Stimulated activated CD4-positive, alpha-beta T cell treated with anti-CD3 and anti-CD28 coated beads, Interleukin-15, amount 100 ng/mL, for 48 hours (primary cell): ENCODE measurements at places on chromosomes 16 and 17.

DNA sequence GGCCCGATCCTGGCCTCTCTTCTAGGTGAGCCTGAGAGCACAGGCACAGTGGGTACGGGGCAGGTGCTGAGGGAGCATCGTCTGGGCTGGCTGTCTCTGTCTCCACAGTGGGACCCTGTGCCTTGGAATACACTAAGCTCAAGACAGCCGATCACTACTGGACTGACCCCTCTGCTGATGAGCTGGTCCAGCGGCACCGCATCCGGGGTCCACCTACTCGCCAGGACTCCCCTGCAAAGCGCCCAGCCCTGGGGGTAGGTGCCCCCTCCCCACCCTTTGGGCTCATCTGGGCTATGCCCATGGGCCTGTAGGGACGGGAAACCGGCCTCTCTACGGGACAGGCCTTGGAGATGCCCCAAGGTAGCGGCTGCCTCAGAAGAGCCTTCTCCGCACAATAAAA, 25.6 kb downstream of the SGSM2 start:
- DNase-seq: no peak

- no peak for DNase-seq
These were observed 248.9 kb upstream of the TNRC6C start for GRCh38 chr17:77709594-77709993.

DNA sequence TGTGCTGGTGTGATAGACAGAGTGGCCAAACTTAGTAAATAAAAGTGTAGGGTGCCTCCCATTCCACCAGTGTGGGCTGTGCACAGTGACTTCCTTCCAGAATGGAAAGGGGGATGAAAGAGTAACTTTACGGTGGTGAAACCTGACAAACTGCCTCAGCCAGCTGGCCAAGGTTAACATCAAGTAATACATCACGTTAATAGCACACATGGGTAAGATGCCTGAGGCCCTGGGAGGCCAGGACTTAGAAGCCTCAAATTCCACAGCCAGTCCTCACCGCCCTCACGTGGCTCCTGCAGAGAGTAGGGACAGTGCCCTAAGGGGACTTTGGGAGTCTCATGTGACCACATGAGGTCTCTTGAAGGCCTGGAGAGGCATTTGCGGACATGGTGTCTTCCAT, 14.1 kb downstream of the RMI2 start:
- DNase-seq: no peak

GRCh38 chr16:74773446-74774222, 986 bp downstream of the FA2H start:
- DNase-seq: no peak

- DNase-seq: peak; percentile 41
These were observed 201.2 kb downstream of the UTP18 start for GRCh38 chr17:51461578-51462004.

DNA sequence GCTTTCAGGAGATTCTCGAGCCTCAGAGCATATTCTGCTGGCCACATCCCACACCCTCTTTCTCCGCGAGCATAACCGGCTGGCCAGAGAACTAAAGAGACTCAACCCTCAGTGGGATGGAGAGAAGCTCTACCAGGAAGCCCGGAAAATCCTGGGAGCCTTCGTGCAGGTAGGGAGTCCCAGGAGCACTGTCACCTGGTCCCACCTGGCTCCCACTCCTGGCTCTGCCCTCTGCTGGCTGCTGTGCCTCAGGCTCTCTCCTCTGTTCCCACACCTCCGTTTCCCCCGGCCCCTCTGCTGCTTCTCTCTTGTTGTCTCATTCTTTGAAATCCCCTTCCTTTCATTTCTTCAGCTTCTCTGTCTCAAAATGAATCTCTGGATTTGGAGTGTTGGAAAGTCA, 16.4 kb downstream of the LPO start:
- DNase-seq: no peak

DNA sequence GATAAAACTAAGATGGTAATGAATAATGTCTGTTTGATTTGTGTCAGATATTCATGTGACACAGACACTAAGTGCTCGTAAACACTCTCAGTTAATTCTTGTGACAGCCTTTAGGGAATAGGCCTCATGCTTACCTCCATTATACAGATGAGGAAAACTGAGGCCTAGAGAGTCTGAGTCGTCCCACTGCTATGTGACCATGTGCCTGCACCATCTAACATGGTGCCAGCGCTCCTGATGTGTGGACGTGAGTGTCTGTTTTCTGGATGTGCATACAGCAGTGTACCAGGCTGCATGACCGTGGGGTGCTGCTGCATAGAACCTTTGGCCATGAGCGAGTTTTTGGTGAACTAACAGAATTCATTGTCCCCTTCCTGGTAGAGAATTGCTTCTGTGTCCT, 61.8 kb downstream of the MPRIP start:
- no peak for DNase-seq

GRCh38 chr17:59485946-59486345, 79.5 kb upstream of the DHX40 start:
- no peak for DNase-seq

DNA sequence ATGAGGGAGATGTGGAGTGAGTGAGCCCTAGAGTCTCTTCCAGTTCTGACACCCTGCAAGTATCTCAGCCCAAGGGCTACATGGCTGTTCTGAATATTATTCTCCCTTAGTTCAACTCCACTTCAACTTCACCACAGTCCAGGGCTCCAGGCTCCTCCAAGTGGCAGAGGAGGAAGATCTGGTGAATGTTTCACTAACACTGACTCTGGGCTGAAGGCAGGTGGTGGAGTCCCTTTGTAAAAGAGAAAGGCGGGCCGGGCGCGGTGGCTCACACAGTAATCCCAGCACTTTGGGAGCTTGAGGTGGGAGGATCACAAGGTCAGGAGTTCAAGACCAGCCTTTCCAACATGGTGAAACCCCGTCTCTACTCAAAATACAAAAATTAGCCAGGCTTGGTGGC, 13.6 kb downstream of the CCDC92B start:
- DNase-seq: no peak

GRCh38 chr16:81542609-81543570, 98.3 kb downstream of the CMIP start:
- DNase-seq: no peak

GRCh38 chr17:50015146-50015545, 20.1 kb upstream of the DLX3 start:
- no peak for DNase-seq

- DNase-seq: no peak
These were observed 152.0 kb upstream of the HS3ST3A1 start for GRCh38 chr17:13753771-13754170.

- DNase-seq: no peak
These were observed 220.2 kb upstream of the TOM1L1 start for GRCh38 chr17:54680410-54680809.

DNA sequence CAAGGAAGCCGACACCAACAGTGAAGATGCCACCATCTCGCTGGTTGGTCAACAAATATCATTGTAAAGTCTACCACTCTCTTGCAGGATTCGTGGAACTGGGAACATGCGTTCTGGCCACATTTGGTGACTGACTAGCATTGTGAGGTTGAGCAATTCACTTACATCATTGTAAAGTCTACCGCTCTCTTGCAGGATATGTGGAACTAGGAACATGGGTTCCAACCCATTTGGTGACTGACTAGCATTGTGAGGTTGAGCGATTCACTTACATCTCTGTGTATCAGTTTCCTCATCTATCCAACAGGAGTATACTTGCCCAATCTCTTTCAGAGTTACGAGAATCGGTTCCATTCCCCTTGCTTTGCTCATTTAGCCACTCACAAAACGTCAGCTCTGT, 42.6 kb upstream of the RPH3AL start:
- DNase-seq: no peak

DNA sequence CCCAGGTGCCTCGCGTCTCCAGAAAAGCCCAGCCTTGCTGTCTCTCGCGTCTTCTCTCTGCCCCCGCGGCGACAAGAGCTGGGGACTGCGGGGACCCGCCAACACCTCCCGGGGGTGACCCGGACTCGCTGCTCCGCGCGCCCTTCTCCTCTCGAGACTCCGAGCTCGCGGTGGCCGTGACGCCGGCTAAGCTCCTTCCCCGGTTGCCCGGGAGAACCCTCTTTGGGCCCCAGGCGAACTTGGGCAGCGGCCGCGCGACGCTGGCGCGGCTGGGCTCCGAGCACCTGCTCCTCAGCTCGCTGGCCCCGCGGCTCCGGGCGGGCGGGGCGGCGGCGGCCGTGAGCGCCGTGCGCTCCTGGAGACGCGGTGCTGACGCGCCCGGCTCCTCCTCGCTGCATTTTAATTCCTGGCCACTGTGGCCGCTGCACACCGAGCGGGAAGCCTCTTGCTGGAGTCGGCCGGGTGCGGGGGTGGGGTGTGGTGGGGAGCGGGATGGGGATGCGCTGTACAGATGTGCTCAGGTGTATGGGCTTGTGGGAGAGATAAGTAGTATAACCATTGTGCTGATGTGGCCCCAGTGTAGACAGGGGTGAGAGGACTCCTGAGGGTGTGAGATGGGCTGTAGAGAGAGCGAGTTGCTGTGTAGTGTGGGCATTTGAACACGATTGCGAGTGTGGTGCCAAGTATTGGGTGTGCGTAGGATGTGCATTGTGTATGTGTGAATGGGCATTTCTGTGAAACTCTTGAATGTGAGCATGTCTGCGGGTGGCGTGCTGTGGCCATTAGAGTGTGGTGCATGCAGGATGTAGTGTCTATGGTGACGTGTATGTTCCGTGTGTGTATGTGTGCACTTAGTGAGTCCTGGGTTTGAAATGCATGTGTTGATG, at the start of gene ASIC2:
Gene ASIC2 (minus strand): TSS at position 315 of the 887 bp plus-strand sequence.
- DNase-seq: no peak

- no peak for DNase-seq
These were observed 16.7 kb downstream of the ZNF423 start for GRCh38 chr16:49839017-49839825.

DNA sequence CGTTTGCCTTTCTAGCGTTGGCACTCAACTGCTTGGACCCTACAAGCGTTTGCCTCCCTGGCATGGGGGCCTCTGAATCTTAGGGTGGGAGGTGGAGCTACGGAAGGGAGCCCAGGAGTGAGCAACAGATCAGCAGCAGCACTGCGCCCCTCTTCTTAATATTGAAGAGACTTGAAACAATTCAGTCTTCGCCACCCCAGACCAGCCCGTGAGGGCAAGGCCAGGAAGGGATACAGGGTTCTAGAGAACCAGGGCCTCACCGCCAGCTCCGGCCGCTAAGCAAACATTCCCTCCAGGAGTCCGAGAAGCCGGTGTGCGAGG, 1.5 kb upstream of the GPRC5C start:
- DNase-seq: no peak

DNA sequence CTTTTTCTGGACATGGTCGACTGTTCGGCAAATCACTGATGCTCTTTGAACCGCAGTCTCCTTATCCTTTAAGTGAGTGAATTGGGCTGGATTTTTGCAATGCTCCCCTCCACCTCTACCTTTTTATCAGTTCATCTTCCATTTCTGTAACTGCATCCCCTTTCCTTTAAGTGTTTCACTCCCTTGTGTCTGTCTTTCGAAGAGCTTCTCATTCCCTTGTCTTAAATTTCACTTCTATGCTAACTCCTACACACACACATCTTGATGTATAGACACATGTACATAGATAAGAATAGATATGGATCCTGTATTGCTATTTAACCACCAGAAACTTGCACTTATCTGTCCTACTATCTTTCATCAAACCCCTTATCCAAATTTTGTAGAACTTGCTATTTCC, 250.7 kb downstream of the PHKB start:
- DNase-seq: no peak

- DNase-seq: no peak
These were observed 26.1 kb upstream of the FOXF1 start for GRCh38 chr16:86484240-86484639.

GRCh38 chr17:17205368-17206123, 587 bp downstream of the PLD6 start:
- peak; percentile 44 for DNase-seq

DNA sequence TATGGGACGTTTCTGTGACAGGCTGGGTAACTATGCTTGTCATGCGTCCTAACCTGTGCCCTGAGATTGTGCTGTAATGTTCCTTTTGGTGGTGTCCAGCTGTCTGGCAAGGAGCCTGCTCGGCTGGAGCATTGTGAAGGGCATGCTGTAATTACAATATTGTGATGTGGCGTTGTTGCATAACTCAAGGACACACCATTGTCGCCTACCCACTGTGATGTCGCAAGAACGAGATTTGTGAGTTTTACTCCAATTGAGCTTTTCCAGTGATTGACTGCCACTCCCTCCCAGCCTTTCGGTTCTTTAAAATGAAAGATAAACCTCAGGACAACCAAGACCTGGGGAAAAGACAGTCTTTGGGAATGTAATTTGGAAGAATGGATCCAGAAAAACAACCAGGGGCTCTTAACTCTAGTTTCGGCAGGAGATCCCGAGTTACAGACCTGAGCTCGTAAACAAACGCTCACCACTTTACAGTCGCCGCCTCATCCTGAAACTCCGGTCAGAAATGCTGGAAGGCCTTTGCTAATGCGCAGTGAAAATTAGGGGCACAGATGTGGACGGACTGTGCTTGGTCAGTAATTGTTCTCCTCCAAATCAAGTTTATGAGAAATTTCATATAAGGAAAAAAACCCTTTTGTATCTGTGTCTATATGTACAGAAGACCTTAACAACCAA, 1.3 kb downstream of the ZNF750 start:
- DNase-seq: no peak

- no peak for DNase-seq
These were observed 64.1 kb upstream of the TRAP1 start for GRCh38 chr16:3781421-3781820.

DNA sequence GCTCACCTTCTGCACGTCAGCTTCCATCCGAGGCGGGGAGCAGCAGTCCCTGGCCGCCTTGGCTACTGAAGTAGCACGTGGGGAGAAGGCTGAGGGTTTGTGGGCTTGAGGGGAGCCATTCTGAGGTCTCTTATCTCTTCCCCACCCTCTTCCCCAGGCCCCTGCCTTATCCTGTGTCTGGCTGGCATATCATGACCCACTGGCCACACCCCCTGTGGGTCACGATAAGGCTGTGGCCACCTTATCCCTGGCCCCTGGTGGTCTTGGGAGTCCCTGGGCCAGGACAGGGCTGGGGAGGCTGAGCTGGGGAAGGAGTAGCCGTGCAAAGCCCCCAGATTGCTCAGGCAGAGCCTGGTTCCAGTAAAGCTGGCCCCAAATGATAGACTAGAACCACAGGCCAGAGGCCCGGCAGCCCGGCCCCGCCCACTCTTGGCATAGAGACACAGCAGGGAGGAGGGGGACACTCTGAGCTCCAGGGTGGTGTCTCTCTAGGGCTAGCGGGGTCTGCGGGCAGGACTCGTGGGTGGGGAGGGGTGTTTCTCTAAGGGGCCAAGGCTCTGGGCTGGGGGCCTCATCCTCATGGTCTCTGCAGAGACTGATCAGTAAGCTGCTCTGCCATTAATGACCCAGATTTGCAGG, 7.6 kb downstream of the SPNS2 start:
- no peak for DNase-seq

DNA sequence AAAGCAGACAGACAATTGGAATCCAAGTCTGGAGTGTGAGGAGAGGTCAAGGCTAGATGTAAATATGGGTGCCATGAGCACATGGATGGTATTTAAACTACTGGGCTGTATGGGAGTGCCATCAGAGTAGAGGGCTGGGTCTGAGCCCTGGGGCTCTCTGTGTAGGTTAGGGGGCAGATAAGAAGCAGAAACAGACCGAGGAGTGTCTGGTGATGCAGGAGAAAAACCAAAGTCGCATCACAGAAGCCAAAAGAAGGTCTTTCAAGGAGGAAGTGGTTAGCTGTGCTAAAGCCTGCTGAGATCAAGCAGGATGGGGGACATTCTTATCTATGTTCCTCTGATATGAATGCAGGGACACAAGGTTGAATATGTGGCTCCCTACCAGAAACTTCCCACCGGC, 1.9 kb downstream of the TSEN54 start:
- no peak for DNase-seq
